ENCODE measurements at places on chromosomes 4 and X.
A peak's percentile ranks its signal among the peaks of the same experiment; 100 is the strongest.

- DNase-seq = no peak
Measured at GRCh38 chr4:111502626-111503025, 642.6 kb upstream of the FAM241A start.

GRCh38 chr4:145839151-145839550 is 99.5 kb downstream of the ZNF827 start:
- no peak for DNase-seq

- DNase-seq = no peak
Measured at GRCh38 chr4:128358231-128358912, 70.8 kb upstream of the PGRMC2 start.

- DNase-seq = peak; percentile 16
Measured at GRCh38 chrX:72714478-72714916, 391 bp upstream of the PHKA1 start.

DNA sequence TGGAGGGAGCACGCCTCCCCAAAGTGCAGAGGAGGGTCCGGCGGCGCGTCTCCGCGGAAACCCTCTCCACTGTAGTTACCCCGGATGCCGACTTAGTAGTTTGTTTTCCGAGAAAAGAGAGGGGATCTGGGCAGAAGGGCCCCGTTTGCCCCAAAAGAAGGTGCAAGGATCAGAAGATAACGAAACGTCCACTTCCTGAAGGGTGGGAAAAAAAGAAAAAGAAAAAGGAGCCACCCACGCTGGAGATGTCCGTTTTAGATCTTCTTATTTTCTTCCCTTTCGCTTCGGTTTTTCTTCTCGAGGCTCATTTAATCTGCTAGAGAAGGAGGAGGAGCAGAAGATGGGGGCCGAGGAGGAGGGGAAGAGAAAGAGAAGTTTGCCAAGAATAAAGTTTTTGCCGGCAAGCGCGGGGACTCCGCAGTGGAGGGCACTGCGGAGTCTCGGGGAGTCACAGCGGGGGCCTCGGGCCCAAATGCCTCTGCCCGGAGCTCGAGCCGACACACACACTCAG is 517 bp downstream of the LEF1 start:
- no peak for DNase-seq

DNA sequence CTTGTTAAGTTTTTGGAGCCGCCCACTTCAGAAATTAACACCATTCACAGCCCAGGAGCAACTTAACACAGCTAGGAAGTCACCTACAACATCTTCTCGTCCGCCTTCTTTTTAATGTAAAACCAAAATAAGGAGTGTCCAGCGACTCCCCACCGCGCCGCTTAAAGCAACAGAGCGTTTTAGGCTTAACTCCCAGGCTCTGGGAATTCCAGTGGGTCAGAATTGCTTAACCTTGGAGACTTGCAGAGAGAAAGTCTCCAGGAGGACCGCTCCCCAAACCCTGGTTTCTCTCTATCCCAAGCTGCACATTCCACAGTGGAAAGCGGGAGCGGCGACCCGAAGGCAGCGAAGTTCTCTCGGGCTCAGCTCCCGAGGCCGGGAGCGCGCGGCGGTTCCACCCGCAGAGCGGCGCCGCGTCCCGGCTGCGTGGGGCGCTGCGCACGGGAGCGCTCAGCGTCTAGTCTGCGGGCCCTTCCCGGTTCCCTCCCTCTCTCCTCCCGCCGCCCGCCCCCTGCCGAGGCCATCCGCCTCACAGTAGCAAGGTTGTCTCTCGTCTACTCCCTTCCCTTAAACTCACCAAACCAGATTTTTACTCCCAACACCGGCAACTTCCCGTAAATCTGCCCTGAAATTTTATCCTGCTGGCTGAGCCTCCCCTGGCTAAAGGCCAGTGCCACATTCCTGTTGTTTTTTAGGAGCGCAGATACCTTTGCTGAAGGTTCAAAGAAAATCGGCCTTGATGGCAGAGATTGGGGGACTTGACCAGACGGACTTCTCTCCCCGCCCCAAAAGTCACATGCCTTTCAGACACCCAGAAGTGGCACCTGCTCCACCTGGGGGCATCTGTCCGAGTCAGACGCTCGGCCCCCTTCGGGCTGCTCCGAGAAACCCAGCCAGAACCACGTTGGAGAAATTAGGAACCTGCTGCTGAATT is at the start of gene RBM47:
Gene RBM47, minus strand, starts transcription at position 464 of the 934 bp plus-strand sequence. CDS start 190,971 bp downstream, outside the sequence.
- DNase-seq = peak; percentile 9

GRCh38 chr4:83413676-83414075 is 41.9 kb downstream of the HELQ start:
- DNase-seq = no peak

GRCh38 chrX:13463608-13464007 is 105.8 kb upstream of the EGFL6 start:
- DNase-seq = peak; percentile 74

DNA sequence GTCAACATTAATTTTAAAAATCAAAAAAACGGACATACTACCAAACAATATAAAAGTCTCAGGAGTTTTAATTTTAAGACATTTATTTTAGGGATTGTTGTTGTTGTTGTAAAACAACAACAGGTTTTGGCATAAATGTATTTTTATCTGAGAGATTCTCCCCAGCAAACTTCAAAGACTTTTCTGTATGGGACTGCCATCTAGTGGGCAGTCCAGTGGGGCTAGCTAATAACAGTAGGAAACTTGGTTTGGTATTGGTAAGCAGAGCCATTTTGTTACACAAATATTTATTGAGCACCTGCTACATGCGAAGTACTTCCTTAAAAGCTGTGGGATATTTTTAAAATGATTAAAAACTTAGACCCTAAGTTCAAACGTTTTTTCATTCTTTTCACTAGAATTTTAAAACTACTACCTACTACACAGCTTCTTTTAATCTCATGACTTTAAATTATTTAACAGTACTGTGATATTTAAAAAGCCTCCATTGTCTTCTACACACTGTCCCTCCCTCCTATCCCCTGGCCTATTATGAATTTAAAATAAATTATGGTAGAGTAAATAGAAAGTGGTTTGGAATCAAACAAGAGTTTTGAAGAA is 1028.4 kb upstream of the INTU start:
- DNase-seq = peak; percentile 30

GRCh38 chrX:108412783-108413182 is 25.4 kb downstream of the COL4A6 start:
- no peak for DNase-seq

DNA sequence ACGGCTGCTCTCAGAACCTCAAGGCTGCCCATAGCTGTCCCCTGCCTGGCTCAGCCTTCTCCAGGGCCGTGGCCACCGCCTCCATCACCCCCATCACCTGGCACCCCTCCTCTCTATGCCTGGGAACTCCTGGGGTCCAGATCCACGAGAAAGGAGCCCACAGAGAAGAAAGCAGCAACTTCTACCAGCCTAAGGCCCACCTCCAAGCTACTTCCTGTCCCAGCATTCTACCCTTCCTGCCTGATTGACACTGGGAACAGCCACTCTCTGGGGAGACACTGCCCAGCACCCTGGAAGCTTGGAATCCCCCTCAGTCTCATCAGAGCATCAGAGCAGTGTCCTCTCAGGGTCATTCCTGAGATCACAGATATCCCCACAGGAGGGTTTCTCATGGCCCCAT is 36.9 kb upstream of the PROM1 start:
- DNase-seq = no peak

GRCh38 chr4:3677748-3678070 is 88.5 kb upstream of the ADRA2C start:
- DNase-seq = no peak

GRCh38 chr4:152983221-152983620 is 47.1 kb downstream of the FHDC1 start:
- DNase-seq = no peak

- peak; percentile 7 for DNase-seq
Measured at GRCh38 chr4:125313989-125314667, 627 bp upstream of the FAT4 start.

GRCh38 chrX:39443240-39443639 is 642.0 kb downstream of the MID1IP1 start:
- peak; percentile 46 for DNase-seq

GRCh38 chr4:150679765-150680343 is 97.9 kb downstream of the MAB21L2 start:
- DNase-seq = no peak

DNA sequence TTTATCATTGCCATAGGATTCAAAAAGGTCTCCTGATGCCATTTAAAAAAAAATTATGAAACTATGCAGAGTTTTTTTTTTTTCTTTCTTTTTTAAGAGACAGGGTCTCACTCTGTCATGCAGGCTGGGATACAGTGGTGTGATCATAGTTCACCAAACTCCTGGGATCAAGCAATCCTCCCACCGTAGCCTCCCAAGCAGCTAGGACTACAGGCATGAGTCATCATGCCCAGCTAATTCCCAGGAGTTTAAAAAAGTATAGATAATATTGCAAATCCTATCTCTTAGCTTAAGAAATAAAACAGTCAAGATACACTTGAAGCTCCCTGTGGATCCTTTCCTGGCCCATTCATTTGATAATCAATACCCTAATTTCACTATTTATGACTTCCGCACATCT is 58.6 kb upstream of the PRSS48 start:
- no peak for DNase-seq

DNA sequence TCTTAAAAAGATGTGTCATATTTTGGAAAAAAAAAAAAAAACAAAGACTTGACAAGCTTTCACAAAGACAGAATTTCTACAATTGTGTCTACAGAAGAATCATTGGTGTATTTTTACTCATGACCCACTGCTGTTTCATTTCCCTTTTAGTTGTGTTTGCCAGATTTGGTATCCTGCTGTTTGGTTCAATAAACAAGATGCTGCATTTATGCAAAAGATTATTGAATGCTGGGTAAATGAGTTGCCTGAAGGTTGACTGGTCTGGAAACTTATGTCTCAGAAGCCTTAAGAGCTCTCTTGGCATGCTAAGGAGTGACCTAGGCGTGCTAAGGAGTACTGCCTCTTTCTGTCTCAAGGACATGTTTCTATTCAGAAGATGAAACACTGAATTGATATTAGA is 64.9 kb upstream of the NPY2R start:
- DNase-seq = peak; percentile 12

DNA sequence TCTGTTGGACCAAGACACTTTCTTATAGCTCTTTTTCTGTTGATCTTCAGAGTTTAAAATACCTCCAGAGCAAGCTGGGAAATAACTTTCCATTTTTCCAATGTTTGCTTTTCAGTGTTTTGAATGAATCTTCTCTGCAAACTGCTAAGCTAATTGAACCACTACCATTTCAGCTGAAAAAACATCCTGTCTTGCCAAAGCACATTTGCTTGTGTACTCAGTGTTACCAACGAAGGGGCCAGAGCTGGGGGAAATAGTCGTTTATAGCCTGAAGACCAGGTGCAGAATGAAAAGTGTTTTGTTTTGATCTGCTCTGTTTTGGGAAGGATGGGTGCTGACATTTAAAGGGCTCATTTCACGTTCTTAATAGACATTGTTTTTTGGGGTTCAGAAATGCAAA is 88.4 kb upstream of the CLNK start:
- DNase-seq = no peak

DNA sequence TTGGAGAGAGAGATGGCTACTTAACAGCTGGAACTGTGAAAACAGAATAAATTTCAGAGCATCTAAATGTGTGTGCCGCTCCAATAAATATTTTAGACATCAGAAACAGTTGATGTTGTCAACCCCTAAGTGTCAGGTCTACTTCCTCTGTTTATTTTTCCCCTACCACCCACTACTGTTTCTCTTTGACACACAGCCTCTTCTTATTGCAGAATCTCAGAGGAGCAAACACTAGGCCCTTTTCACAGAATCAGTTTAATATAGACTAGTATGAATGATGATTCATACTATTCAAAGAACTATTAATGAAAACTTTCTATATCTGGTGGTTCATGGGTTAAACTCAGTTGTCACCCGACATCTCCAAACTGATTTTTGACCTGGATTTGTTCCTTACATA is 33.9 kb downstream of the NAA11 start:
- no peak for DNase-seq

- DNase-seq = no peak
Measured at GRCh38 chr4:40190465-40190864, 6.4 kb upstream of the RHOH start.
